A549 (cell line): ENCODE measurements at places on chromosomes 2 and 18. TPM values are rescaled to one million over a fixed set of nuclear protein-coding genes. Genes with fewer than 3 reads are reported as not detected.

GRCh38 chr2:51324051-51324450, 292.1 kb upstream of the NRXN1 start:
- no peak for DNase-seq

DNA sequence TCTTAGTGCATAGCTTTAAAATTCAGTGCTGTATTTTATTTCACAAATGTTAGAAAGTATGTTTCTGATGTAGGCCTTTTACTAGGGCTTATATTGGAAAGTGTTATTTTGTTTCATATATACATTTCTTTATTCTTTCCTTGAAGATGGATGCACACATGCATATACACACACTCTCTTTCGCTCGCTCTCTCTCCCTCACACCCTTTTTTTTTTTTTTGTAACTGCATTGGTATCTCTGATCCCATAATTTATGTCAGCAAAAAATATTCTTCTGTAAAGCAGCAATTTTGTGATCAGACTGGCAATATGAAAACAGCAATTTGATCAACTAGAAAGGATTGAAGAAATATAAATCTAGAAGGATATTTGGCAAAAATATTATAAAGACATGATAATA, 2.0 kb downstream of the MBD5 start:
- DNase-seq = no peak

GRCh38 chr2:144404586-144405314, 115.2 kb downstream of the ZEB2 start:
- DNase-seq = no peak

HRH4 gene
- polyA plus RNA-seq = 0.04 to 0.07 TPM (median 0.07 TPM) in 3 replicates

GRCh38 chr2:157698430-157698829, 69.8 kb upstream of the ACVR1C start:
- DNase-seq = no peak

DNA sequence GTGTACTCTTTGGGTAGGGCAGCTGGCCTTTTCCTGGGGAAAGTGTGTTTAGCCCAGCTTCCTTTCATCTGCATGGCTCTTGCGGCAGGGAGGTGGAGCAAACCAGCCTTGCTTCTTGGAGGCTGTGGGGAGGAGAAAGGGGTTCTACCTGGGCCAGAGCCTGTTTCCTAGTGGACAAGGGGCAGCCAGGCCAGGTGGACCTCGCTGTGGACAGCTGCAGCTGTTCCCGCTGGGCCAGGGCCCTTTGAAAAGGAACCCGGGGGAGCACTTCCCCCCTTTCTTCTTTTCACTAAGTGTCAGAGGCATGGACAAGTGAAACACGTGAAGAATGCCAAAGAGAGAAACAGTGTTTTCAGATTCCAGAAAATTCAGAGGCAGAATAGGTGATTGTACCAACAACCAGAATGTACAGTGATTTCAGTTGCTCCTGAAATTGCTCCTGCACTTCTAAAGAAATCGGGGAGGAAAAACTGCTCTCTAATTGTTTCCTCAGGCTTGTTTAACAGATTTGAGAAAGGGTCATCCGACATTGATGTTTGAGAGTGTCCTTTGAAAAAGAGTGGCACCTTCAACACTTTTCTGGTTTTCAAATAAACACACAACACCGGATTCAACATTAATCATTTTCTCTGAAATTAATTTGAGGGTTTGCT, 3.9 kb downstream of the GLI2 start:
- DNase-seq = peak; percentile 67

CIDEA gene
- polyA plus RNA-seq = not detected in 3 replicates
